CD4-positive, alpha-beta T cell treated with Interleukin-10 for 1 hour (primary cell): ENCODE measurements at places on chromosomes 11 and 22.

DNA sequence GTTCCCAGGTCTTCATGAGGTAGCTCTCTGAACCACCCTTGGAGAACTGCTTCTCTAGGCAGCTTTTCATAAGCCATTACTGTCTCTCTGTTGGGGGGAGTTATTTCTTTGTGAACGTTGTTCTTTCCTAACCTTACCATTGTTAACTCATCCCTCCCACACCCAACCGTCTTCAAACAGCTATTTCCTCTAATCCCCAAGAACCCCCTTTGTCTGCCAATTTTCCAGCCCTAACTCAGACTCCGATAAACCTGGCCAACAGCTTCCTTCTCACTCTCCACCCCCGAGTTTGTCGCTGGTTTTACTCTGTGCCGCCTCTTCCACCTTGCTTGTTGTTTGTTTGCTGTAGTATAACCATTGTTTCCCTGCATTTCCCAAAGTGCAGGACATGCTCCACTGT lies 131.5 kb downstream of the CCDC34 start:
- DNase-seq = no peak

DNA sequence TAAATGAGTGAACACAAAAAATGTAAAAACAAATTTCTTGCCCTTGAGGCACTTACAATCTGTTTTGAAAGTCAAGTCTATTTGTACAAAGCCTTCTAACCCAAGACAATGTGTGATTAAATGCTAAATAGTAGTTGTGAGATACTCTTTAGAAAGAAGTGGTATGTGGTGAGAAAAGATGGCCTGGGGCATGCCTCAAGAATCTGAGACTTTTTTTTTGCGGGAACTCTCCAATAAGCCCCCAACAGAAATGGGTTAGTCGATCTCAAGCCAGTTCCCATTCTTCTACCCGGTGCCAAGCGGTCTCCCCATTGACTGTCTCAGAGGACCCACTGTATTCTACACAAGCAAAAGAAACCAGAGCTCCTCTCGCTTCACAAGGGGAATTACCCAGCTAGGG lies 26.9 kb upstream of the TBCEL start:
- DNase-seq = no peak

DNA sequence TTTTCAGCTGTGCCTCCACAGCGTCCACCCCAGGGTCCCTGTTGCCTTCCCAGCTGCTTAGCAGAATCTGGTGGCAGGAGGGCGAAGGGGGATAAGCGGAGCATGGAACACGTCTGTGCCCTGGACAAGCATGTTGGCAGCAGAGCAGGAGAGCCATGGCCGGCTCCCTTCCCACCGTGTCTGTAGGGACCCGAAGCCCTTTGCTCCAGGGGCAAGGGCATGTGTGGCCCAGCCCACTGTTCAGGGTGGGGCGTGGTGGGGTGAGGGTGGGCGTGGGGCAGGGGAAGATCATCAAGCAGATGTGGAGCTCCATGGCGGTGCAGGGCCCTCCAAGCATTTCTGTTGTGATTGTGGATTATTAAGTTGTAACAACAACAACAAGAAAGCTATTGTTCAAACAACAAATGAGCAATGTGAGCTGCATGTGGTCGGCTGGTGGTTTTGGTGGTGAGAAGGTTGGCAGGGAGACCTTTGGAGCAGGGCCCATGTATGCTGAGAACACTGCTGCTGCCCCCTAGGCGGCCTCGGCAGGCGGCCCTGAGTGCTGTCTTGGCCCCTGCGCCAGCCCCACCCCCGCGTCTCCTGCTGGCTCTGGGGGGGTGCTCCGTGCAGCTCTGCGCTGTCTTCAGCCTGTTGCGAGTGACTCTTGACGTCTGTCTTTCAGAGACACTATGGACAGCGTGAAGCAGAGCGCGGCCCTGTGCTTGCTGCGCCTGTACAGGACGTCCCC lies 50.9 kb downstream of the AP2A2 start:
- DNase-seq = no peak

DNA sequence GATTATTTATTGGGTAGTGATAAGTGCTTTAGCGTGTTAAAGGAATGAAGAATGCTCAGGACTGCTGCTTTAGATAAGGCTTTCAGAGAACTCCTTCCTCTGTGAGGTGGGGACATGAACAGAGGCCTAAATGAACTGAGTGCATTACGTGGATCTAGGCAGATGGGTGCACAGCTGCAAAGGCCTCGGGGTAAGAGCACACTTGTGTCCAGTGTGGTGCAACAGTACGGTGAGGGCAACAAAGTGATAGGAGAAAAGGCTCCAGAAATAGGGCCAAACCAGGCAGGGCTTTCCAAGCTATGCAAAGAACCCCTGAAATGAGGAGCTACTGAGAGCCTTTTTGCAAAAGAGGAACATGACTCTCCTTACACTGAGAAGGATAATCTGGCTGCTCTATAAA lies 45.3 kb upstream of the ARHGAP32 start:
- DNase-seq = no peak

GRCh38 chr22:31676700-31677099 lies 14.7 kb upstream of the PISD start:
- DNase-seq = peak; percentile 96

DNA sequence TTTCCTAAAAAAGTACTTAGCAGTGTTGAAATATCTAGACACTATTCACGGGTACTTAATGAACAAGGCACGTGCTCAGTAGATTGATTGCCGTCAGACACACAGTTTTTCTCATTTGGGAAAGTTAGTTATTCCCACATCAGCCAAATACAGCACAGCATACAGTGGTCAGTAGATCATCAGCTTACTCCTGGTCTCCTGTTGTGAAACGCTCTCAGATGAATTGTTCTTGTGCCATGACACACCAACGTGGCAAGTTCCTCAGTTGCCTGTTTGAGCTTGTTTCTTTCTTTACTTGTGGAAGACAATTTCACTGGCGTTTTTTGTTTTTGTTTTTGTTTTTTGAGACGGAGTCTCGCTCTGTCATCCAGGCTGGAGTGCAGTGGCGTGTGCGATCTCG lies 8.6 kb downstream of the TAB1 start:
- no peak for DNase-seq

DNA sequence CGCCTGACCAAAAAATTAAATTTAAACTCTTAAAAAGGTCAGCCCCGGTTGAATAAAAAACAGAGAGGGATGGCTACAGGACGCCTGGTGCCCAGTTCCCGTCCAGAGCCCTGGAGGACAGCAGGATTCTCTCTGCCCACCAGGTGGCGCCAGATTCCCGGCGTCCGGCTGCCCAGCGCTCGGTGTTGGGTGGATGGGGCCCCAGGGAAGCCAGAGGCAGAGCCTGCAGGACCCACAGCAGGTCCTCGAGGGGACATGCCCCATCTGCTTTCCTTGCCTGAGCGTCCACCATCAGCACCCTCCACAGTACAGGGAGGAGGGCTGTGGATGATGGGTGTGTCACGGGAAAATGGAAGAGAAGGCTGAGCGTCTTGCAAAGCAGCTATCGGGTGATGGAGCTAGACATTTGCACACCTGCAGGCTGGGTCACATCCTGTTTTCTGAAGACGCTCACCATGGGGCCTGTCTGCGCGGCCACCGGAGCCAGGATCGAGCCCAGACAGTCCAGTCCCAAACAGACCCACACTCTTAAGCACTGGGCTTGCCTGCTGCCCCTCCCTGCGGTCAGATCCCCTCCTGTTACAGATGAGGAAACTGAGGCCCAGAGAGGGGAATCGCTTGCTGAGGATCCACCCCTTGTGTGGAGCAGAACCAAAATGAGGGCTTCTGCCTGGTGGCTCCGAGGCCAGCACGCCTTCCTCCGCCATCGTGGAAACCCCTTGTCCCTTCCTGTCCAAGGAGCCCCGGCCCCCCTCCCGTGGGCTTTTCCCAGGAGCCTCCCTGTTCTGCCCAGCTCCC lies 18.5 kb upstream of the CBX7 start:
- peak; percentile 86 for DNase-seq

DNA sequence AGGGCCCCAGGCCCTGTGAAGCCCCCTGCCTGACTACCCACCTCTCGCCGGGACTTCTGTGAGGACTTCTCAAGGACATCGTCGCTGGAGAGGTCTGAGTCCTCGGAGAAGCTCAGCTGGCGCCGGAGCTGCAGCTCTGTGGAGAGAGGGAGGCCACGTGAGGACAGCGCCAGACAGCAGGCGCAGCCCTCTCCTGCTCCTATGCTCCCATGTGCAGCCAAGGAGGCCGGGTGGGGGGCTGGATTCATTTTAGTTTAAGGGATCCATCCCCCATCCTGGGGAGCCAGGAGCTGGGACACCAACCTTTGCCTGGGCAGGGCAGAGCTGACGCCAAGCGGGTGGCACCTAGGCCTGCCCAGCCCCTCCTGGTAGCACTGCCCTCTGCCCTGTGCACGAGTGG lies 42.4 kb upstream of the BID start:
- no peak for DNase-seq

- no peak for DNase-seq
These were observed 615 bp downstream of the STT3A start for GRCh38 chr11:125593114-125593820.

GRCh38 chr11:117808784-117809183 lies 11.8 kb upstream of the DSCAML1 start:
- DNase-seq = no peak

- no peak for DNase-seq
These were observed 860 bp downstream of the TMEM184B start for GRCh38 chr22:38271927-38272372.

GRCh38 chr11:65502555-65503367 lies 3.9 kb downstream of the MALAT1 start:
- peak; percentile 56 for DNase-seq

- no peak for DNase-seq
These were observed 9.7 kb upstream of the APOL4 start for GRCh38 chr22:36211237-36211861.

DNA sequence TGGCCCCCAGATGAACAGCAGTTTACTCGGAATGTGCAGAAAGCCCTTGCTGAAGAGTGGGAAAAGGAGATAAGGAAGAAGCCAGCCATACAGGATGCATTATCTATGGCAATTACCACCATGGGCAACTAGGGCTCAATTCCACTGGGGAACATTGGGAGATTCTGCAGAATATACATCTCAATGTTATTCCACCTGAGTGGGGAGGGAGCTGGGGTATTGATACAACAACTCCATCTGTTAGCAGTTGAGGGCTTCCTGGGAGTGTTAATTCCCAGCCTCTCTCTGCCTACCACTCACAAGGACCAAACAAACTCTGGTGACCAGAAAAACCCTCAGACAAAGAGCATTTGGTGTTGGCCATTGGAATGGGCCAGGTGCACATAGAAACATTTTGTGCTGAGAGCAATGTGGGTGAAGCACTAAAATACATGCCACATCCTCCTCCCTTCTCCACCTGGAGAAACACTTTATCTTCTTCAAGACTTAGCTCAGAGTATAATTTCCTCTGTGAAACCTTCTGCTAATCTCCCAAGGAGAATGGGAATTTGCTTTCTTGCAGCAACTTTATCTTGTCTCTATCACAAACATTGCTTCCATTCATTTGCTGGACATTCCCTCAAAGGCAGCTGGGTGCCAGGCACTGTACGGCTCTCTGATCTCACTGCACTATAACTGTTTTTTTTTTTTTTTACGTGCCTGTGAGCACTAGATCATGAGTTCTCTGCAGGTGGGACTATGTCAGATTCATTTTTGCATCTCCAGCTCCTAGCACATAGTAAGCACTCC lies 292.2 kb downstream of the MN1 start:
- DNase-seq = no peak

DNA sequence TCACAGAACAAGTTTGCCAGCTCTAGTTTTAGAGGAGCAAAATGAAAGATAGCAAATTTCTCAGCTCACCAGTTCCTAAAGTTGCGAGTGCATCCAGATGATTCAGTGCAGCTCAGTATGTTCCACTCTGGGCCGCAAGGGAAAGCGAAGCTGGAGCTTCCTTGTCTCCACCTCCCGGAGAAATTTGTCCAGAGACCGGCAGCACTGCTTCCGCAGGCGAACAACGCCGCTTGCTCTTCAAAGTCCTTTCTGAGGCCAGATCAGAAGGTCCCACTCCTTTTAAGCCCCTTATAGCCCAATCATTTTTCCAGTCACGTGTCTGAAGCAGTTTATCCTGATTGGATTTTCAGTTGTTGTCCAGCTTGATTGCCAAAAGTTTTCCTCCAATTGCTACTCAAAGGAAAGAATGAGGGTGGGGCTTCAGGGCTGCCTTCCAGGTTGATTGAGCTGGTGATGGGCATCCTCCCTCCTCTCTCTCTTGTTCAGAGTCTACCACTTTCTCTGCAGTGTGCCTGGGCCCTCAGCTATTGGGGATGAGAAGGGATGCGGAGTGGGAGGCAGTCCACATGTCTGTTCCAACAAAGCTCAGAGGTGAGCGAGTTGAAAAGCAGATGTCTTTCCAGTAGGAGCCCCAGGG lies at the start of gene ZNF280A:
Gene ZNF280A, minus strand, starts transcription at position 251 of the 637 bp plus-strand sequence. CDS start 4,640 bp downstream, outside the sequence.
- no peak for DNase-seq

DNA sequence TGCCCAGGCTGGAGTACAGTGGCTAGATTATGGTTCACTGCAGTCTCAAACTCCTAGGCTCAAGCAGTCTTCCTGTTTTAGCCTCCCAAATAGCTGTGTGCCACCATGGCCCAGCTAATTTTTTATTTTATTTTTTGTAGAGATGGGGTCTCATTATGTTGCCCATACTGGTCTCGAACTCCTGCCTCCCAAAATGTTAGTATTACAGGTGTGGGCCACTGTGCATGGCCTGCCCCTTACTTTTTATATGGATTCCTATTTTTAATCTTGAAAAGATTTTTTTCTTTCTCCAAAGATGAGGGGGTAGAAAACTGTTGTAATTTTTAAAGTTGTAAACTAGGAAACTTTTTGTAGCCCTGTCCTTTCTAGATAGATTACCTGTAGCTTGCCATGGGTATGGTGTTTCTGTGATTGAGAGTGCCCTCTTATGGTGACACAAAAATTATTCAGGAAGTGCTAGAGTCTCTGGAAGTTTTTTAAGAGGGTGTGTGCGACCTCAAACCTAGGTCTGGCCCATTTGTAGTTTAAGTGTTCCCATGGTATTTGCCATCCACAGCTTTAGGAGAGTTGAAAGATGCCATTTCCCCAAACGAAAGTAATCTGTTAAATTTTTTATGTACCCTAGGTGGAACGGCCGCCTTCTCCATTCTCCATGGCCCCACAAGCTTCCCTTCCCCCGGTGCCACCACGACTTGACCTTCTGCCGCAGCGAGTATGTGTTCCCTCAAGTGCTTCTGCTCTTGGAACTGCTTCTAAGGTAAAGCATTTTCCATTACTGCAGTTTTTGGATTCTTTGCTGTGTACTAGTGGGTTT lies 32.4 kb downstream of the MCAM start:
- peak; percentile 75 for DNase-seq

- no peak for DNase-seq
These were observed 23.7 kb downstream of the USP47 start for GRCh38 chr11:11865449-11865848.

DNA sequence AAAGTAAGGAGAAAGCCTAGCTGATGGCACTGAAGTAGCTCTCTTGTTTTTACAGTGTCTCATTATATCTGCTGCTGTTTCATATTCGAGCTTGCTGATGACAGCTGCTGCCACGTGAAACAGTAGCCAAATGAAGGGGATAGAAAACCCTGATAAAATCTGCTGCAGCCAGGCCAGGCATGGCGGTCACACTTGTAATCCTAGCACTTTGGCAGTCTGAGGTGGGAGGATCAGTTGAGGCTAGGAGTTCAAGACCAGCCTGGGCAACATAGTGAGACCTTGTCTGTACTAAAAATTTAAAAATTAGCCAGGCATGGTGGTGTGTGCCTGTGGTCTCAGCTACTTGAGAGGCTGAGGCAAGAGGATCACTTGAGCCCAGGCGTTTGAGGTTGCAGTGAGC lies 13.4 kb downstream of the IFT46 start:
- no peak for DNase-seq

- no peak for DNase-seq
These were observed 220.9 kb downstream of the PGR start for GRCh38 chr11:100908746-100909145.
